SW480 (cell line): ENCODE measurements at places on chromosomes 11 and 22.

DNA sequence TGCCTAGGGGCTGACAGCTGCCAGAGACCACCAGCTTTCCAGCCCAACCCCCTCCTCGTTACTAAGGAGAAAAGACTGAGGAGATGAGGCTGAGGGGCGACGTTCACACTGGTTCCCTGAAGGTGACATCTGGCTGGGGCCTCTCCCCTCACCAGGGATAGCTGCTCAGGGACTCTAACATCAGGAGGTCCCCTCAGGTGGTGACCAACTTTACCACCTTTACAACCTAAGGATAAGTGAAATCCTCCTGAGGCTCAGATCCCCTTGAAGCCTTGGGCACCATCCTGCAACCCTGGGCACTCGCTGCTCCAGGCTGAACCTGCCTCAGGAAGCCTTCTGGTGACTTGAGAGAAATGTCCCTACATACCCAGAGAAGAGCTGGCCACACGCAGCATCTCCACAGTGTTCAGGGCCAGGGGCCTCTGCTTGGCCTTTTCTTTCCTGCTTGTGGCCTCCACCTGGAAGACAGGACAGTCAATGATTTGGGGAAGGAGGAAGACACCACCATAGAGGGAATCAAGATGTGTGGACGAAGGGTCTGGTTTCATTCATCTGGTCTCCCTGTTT lies 12.4 kb upstream of the PPM1F start:
- no peak for DNase-seq

DNA sequence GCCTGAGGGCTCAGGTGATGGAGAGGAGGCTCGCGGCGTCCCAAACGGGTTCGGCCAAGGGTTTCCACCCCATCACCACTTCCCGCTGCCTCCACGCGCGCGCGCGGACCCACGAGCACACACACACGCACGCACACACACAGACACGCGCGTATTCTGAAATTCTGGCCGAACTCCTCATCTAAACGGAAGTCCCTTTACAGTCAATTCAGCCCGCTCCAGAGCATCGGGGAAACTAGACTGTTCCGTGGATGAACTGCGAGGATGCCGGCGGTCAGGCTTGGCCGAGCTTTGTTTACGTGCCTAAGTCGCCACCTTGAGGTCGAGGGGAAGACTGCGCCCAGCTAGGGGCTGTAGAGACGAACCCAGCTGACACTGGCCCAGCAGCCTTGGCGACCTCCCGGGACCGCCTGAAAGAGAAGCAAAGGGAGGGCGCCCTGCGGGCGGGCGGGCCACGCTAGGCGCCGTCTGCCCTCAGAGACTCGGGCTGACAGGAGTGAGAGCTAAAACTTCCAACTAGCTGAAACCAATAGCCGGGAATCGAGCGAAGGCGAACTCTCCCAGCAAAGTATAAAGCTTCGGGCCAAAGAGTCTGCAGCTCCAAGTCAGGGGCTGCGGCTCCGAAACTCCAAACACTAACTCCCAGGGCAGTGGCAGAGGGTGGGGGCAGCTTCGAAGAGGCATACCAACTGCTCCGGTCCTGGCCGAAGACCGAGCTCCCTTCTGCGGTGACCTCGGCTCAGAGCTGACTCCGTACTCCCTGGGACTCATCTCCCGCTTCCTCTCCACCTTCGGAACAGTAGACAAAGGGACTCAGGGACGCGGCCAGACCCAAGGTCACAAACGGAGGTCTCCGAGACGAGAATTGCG lies 124.7 kb upstream of the C11orf58 start:
- DNase-seq: peak; percentile 86

DNA sequence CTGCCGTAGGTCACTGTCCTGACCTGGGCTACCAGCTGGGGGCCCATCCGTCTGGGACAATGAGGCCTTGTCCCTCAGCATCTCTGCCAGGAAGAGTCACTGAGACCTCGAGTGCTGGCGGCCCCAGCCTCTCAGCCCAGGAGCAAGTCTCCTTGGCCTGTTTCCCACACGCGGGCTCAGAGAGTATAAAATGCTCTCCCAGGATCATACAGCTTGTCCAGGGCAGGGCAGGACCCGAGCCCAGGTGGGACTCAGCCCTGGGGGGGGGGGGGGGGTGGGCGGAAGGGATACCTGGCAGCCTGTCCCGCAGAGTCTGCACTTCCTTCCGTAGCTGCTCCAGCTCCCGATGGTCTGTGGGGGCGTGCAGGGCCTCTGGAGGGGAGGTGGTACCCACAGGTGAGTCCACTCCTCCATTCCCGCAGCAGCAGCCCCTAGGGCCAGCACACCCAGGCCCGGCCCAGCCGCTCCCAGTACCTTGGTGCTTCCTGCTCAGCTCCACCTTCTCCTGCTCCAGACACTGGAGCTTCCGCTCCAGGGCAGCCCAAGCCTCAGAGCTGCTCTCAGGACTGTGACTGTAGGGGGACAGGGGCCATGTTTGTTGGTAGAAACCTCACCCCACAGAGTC lies 7.9 kb downstream of the CDC42BPG start:
- no peak for DNase-seq

GRCh38 chr11:73414977-73415651 lies 38.9 kb downstream of the RELT start:
- DNase-seq: no peak

DNA sequence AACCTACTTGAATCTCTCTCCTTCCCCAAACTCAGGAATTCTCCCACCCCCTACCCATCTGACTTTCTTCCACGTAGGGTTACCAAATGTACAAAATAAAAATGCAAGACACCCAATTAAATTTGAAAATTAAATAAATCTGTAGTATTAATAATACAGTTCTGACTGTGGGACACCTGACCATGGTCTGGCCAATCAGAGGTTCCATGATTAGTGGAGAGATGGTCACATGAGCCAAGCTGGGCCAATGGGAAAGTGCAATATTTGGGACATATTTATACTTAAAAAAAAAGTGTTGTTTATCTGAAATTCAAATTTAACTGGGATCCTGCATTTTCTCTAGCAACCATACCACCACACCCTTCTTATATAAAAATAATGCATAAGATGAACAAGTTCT lies 29.8 kb upstream of the ASPHD2 start:
- DNase-seq: no peak

DNA sequence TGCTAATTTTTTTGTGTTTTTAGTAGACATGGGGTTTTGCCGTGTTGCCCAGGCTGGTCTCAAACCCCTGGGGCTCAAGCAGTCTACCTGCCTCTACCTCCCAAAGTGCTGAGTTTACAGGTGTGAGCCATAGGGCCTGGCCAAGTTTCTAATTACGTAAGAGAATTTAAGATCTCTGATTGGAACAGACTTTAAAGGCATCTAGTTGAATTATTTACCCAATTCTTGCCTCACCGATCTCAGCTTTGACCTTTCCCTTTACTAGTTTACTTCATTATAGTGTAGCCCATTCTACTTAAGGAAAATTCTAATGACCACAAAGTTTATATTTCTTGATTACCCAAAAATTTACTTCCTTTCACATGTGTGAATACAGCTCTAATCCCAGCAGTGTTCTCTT lies 81.6 kb downstream of the YAP1 start:
- DNase-seq: no peak
